ENCODE measurements at places on chromosomes 4 and X.

DNA sequence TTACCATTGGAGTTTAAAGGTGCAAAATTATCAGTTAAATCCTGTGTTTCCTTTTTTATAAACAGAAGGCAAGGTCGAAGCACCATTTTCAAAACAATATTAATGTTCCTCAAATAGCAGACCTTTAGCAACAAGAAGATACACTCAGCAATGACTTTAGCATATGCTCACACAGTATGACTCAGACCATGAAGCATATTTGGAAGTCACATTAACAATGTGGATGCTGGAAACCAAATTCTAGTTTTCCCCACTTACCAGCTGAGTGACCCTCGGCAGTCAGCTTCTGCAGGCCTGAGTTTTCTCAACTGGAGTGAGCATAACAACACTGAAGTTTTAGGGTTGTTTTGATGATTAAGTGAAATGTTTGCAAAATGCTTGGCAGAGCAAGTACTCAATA lies 130.5 kb downstream of the ANK2 start:
- no peak for DNase-seq

- no peak for DNase-seq
These were observed 110.7 kb downstream of the GNL3L start for GRCh38 chrX:54640736-54641135.

GRCh38 chr4:185587427-185588161 lies 52.3 kb upstream of the PDLIM3 start:
- DNase-seq: peak; percentile 30

DNA sequence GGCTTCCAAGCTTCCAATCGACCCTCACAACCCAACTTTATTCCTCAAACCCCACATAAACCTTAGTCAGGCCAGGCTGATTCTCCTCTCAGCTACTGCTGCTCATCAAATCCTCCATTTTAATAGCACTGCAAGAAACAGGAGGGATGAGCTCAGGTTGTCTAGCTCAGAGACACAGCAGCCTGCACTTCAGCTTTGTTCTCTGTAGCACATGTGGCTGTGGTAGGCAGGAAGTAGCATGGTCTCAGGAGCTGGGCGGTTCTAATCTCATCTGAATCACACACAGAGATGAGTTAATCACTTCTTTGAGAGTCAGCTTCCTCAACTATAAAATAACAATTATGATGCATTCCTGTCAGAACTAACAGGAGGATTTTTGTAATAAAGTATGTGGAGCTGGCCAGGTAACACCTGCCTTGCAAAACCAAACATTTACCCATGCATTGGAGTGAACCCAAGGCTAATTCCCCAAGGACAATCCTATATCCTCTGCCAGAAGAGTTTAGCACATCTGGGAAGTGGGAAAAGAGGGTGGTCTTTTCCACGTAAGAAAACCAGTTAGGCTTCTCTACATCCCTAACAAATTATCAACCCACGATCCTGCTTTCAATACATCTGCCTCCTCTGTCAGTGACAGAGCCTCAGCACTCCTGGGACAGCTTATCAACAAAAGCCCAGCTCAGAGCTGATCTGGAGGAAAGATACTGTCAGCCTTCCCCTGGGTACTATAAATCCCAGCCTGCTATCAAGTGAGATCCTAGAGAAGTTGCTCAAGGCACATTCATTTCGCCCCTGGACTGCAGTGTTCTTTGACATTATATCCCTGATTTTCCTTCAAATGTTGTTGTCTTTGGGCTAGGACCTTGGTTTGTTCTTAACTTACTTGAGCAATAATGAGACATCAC lies 32.8 kb downstream of the ELOVL6 start:
- peak; percentile 10 for DNase-seq

DNA sequence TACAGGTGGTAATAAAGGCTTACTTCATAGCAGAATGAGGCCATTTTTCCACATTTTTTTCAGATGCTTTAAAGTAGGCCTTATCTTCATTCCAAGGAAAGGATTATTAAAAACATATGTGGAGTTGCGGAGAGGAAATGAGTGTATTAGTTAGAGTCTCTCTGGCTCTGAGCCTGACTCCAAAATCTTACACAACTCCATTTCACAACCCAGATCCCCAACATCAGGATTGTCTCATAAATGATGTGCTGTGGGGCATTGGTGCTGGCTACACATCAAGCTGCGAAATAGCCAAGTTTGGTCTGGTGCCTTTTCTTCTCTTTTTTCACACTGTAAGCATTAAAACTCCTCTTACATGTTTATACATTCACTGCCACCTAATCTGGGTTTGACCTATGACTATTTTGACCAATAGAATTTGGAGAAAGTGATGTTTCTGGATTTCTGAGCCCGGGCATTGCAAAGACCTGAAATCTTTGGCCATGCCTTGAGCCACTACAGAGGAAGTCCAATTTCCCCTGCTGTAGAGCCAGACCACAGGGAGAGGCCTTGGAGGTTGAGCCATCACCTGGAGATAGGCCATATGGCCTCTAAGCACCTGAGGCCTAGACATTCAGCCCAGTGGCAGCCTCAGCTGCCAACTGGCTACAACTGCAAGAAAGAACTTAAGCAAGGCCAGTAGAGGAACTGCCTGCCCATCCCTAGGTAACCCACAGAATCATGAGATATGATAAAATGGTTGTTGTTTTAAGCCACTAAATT lies 16.7 kb upstream of the SOD3 start:
- no peak for DNase-seq

DNA sequence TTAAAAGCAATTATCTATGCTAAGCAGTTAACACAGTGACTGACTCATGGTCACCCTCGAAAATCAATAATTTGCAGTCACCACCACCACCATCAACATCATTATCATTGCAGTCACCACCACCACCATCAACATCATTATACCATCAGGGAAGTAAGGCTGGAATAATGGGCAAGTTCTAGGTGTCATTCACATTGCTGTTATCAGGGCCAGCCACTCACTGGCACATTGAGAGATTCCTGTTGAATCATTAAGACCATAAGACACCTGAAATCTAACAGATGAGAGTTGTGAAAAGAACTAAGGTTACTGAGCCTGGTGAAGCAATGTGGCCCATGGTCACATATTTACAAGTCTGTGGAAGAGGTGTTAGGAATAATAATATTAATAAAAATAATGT lies 247.7 kb upstream of the BOD1L1 start:
- DNase-seq: no peak

DNA sequence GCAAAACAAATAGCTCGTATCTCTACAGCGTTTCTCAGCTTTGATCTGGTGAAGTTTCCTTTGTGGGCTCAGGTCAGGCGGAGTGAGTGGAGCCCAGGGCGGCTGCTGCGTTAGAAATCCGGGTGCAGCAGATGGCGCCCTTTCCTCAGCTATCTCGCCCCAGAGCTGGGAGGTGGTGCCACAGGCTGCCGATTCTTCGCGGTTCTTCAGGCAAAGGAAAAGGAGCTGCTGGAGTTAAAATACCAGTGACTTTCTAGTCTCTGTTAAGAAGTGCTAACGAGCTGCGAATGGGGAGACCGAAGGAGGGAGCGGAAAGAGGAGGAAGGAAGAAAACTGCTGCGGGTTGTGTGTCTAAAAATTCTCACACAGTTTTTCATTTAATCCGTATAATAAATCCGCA lies 114.6 kb downstream of the CPE start:
- DNase-seq: peak; percentile 16

- DNase-seq: no peak
These were observed 19.3 kb downstream of the ARHGEF6 start for GRCh38 chrX:136761421-136761820.

GRCh38 chr4:176656108-176656507 lies 136.6 kb downstream of the VEGFC start:
- no peak for DNase-seq

GRCh38 chr4:7043284-7044136 lies at the start of gene TADA2B:
TADA2B (plus strand) TSS chr4:7043372; CDS start chr4:7043580, 208 bp downstream.
- DNase-seq: peak; percentile 41

GRCh38 chr4:94284889-94285288 lies 57.7 kb downstream of the HPGDS start:
- no peak for DNase-seq

GRCh38 chrX:66602381-66602938 lies 36.4 kb downstream of the EDA2R start:
- DNase-seq: no peak

GRCh38 chr4:147791865-147792264 lies 60.0 kb downstream of the ARHGAP10 start:
- DNase-seq: no peak

- DNase-seq: no peak
These were observed 644.6 kb downstream of the IL1RAPL1 start for GRCh38 chrX:29231800-29232199.

DNA sequence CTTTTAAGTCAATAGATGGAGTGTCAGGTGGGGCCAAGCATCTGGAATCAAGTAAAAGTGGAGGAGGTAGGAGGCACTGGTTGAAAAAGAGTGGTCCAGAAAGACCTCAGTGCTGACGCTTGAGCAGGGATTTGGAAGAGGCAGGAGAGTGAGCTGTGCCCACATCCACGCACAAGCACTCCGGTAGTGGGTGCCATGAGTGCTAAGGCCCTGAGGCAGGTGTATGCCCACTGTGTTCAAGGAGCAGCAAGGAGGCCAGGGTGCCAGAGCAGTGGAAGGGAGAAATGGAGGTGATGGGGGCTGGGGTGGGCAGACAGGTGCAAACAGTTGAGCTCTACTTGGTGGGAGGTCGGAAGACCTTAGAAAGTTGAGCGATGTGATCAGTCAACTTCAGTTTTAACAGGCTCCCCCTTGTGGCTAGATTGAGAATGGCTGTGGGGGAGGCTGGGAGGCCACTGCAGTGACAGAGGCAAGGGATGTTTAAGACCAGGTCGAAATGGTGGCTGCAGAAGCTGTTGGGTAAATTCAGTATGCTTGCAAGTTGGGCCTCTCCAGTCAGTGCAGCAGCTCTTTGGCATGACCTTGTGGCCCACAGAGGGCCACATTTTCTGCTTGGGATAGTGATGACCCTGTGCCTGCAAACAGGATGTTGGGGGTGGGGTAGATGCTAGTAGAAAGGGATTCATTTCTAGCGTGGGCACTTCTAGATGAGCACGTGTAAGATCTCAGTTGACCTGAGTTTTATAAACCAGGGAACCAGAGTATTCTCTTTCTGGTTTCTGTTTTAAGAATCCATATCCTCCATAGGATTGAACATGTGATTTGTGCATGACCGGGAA lies 12.7 kb downstream of the TKTL1 start:
- DNase-seq: peak; percentile 34

GRCh38 chrX:44428989-44429627 lies 85.6 kb upstream of the EFHC2 start:
- DNase-seq: no peak

GRCh38 chrX:138775517-138775916 lies 64.0 kb upstream of the FGF13 start:
- no peak for DNase-seq

DNA sequence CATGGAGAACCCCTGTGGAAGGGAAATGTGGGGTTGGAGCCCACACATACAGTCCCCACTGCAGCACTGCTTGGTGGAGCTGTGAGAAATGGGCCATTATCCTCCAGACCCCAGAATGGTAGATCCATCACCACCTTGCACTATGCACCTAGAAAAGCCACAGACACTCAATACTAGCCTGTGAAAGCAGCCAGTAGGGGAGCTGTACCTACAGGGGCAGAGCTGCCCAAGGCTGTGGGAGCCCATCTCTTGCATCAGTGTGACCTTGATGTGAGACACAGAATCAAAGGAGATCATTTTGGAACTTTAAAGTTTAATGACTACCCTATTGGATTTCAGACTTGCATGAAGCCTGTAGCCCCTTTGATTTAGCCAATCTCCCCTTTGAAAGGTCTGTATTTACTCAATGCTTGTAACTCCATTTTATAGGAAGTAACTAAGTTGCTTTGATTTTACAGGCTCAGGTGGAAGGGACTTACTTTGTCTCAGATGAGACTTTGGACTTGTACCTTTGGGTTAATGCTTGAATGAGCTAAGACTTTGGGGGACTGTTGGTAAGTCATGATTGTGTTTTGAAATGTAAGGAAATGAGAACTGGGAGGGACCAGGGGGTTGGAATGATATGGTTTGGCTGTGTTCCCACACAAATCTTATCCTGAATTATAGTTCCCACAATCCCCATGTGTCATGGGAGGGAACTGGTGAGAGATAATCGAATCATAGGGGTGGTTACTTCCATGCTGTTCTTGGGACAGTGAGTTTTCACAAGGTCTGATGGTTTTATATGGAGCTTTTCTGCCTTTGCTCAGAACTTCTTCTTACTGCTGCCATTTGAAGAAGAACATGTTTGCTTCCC lies 352.6 kb downstream of the INPP4B start:
- no peak for DNase-seq

GRCh38 chr4:41287005-41287404 lies 30.3 kb downstream of the UCHL1 start:
- DNase-seq: no peak

GRCh38 chrX:142186103-142186502 lies 19.0 kb downstream of the MAGEC2 start:
- no peak for DNase-seq

DNA sequence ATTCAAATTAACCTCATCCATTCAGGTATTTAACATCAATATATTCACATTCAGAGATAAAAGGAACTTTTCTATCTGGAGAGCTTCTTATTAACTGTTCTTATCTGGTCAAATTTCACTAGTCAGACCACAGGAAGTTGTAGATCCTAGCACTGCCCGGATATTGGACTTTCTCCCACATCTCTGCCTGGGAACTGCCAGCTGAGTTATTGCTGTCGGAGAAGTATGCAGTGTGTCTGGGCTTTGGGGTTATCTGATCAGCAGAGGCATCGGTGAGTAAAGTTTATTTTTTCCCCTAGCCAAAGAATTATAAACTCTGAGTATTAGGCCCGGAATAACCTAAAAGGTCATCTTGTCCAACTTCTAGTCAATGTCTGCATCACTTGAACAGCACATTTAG lies 45.1 kb downstream of the OR13H1 start:
- no peak for DNase-seq

DNA sequence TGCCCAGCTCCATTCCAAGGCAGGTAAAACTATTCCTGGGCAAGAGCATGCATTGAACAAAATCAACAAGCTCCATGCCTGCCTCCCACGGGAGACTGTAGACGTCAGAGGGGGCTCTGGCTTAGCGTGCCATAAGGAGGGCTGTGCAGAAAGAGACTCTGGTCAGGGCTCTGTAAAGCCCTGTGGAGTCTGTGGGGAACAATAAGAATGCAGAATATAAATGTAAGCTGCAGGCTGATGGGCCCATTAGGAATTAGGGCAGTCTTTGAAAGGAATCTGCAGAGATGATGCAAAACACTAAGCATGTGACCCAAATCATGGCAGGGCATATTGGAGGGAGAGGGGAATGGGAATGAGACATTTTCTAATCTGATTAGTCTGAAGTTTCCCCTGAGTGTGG lies 170.3 kb downstream of the EFHC2 start:
- no peak for DNase-seq

GRCh38 chr4:108486046-108486445 lies 134.3 kb upstream of the RPL34 start:
- DNase-seq: no peak

DNA sequence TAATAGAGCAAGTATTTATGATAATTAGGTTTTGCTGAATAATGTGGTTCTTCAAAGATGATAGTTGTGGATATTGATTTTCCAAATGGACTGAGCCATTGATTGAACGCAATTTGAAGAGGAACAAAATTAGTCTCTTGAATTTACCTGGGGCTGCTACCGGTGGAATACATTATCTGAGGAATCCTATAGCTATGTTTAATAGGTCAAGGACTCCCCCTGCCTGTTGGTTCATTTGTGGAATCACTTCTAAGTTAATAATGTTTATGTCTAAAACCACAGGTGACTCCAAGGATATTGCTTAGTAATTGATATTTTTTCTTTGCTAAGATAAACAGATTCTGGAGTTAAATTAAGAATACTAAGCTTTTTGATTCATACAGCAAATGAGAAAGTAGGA lies 576.0 kb upstream of the PABPC4L start:
- no peak for DNase-seq

Data from T-helper 17 cell (primary cell).